ENCODE measurements at places on chromosomes 5 and 9.

DNA sequence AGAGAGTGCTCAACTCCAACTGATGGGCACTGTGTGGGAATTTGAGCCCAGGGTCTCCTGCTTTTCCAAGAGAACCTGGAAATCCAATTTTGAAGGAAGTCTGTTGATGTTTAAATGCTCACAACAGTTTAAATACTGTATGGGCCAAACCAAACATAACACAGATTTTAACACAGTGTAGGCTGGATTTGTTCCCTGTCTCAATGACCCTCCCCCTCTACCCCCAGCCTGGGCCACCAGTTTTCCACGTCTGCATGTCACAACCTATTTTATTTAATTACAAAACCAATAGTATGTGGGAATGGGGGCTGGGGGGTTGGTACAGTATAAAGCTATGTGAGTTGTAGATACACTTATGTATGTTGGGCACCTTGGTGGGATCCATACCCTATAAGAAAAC is 11.7 kb downstream of the PALM2AKAP2 start:
- DNase-seq: no peak

DNA sequence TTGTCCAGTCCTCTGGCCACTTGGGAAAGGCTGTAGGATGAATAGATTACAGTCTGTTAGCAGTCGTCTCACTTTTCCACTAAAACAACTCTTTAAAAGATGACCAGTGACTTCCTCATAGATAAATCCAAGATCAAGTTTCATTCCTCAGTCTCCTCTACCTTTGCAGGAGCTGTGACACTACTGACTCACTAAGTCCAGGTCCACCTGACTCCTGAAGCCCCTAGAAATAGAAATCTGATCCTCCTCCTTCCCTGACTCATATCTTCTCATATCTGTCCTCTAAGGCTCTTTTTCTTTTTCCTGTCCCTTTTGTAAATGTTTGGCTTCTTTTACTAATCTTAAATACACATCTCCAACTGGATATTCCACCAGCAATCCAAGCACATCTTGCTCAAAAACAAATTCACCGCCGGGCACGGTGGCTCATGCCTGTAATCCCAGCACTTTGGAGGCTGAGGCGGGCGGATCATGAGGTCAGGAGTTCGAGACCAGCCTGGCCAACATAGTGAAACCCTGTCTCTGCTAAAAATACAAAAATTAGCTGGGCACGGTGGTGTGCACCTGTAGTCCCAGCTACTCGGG is 2.6 kb downstream of the CCDC125 start:
- DNase-seq: no peak

DNA sequence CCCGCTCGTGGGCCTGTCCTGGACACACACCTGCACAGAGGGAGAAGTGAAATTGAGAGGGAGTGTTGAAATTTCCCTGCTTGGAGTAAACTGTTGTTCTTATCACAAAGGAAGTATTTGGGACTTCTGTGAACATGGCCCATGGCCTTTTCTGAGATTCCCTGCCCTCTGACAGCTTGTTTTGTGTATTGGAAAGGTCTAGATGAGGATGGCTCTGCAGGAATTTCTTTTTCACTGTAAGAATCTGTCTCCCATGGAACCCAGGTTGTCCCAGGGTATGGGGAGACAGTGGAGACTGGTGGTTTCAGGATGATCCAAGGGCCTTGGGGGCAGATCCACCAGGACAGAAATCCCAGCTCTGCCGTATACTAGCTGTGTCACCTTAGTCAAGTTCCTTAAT is 121.8 kb downstream of the ARHGAP26 start:
- DNase-seq: no peak

DNA sequence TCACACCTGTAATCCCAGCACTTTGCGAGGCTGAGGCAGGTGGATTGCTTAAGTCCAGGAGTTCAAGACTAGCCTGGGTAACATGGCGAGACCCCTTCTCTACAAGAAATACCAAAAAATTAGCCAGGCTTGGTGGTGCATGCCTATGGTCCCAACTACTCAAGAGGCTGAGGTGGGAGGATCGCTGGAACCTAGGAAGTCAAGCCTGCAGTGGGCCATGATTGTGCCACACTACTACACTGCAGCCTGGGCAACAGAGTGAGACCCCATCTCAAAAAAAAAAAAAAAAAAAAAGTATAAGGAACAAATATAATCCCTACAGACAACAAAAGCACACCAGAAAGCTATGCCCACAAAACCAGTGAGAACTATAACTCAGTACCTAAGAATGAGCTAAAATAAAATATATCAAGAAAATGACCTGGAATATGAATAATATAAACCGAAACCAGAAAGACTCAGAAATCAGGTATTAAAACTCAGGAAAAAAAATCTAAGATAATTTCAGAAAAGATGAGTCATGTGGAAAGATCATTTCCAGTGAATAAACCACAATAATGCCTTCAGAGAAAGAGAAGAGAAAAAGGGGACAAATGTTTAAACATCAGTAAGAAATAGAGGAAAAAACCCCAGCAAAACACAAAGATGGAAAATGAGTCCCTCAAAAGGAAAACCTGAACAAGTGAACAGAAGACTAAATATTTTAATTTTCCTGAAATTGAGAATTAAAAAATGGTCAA is 57.4 kb downstream of the GOLPH3 start:
- DNase-seq: no peak

DNA sequence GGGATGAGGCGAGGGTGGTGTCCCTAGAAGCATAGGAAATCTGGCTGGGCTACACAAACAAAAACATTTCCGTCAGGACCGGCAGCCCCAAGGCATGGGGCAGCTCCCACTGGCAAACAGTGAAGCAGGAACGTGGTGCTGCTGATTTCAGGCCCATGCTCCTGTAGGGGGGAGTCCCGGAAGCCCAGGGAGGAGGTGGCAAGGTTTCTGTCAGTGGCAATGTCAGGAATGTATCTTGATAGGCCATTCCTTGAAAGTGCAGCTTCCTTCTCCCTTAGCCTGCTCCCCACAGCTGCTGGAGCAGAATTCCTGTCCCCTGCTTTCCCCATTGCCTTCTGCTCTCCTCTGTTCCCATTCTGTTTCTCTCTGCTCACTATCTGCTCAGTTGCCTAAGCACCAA is 42.4 kb downstream of the MRRF start:
- no peak for DNase-seq

DNA sequence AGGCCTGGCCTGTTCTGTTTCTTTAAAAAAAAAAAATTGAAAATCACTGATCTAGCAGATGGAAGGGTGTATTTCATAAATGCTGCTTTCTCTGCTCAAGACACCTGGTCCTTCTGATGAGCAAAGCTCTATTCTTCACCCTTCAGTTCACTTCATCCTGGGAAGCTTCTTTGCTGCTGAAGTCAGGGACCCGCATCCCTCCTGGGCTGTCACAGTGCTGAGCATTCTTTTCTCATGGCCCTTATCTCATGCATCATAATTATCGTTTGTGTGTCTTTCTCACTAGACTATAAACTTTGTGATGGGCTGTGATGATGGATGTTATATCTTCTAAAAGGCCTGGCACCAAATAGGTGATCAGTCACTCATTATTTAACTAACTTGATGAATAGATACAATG is 461.0 kb downstream of the GADD45G start:
- DNase-seq: no peak

DNA sequence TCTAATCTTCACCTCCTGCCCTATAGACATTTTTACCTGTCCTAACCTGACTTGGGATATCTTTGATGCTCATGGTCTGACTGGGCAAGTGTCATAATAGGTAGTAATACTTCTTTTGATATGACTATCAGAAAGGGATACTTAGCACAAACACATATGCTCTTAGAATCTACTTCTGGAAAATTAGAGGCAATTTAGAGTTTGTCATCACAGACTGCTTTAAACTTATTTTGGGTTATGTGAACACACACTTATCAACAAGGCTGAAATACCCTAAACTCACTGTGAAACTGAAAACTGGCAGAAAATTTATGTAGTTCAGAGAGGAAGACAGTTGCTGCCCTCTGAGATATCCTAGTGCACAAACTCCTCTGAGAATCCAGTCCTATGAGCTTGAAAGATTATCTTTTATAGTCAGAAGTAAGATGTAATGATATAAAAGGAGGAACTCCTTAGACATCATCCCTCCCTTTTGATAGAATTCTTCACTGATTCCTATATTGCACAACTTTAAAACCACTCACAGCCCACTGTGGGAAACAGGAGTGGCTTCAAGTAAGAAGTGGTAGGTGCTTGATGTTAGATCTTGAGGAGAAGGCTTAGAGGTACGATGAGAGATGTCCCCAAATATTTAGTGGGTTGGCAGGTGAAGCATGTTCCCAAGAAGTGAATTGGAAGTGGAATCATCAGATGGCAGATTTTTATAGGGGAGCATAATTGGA is 273.3 kb downstream of the MAN2A1 start:
- DNase-seq: peak; percentile 37

DNA sequence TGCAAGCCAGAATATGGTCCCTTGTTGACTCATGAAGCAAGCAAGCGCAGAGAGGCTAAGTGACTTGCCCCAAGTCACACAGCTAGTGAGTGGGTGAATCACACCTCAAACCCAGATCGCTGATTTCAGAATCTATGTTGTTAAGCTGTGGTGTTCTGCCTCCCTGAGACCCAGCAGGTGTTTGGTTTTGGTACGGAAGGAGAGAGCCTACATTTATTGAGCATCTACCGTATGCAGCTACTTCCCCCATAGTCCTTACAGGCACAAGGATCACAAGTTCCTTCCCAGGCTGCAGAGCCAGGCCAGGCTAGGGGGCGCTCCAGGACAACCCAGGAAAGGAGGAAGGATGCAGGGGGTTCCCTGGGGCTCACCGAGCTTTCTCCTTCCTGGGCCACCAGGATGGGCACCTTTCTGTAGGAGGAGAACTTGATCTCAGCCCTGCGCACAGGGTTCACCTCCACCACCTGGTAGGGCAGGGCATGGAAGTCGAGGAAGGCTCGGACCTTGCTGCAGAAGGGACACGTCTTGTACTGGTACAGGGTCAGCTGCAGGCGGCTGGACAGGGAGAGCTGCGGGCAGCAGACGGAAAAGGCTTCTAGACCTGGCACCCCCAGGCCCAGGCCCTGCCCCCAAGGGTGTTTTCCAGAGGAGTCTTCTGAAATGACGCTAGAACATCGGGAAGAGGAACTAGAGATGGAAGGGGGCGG is 2.5 kb downstream of the PTGES2 start:
- peak; percentile 84 for DNase-seq
